Esophagus mucosa (tissue), 1 donor: ENCODE measurements at places on chromosomes 7 and 10.
A peak's percentile ranks its signal among the peaks of the same experiment; 100 is the strongest.

GRCh38 chr10:32972929-32973328 is 14.9 kb upstream of the ITGB1 start:
- peak; percentile 43 for ATAC-seq

DNA sequence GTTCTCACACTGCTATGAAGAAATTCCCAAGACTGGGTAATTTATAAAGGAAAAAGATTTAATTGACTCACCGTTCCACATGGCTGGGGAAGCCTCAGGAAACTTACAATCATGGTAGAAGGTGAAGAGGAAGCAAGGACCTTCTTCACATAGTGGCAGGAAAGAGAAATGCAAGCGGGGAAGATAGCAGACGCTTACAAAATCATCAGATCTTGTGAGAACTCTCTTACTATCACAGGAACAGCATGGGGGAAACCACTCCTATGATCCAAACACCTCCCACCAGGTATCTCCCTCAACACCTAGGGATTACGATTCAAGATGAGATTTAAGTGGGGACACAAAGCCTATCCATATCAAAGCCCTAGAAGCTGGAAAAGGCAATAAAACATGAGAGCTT is 130.8 kb downstream of the MDFIC start:
- no peak for ATAC-seq

GRCh38 chr7:46848944-46849343 is 733.0 kb downstream of the TNS3 start:
- ATAC-seq: no peak

DNA sequence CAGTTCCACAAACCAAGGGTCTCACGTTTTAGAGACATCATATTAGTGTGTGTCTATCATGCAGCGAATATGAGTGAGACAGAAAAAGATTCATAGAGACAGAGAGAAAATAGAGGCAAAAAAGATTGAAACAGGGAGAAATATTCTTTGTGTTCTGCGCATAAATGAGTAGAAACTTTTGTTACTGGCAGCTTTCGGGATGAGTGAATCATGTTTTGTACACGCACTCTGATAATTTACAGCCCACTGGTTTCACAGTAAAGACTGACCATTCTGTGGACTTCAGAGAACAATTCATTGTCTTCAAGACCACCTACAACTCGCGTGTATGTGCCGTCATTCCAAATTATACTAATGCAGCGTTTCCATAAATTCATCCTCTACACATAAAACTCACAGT is 60.2 kb downstream of the NRCAM start:
- no peak for ATAC-seq

DNA sequence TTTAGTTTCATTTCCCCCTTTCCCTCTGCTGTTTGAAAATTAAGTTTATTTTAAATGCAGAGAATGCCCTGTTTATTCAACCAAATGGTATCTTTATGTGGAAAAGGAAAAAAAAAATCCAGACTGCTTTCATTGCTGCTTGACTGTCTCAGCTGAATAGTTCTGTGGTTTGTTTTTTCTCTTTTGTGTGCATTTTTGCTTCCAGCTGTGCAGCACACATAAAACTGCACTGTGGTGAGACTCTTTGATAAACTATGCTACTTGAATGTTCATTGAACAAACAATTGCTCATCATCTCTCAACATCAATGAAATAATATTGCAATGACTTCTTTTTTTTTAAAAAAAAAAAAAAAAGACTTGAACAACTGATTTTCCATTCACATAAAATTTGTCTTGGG is 78.6 kb upstream of the GLI3 start:
- no peak for ATAC-seq

DNA sequence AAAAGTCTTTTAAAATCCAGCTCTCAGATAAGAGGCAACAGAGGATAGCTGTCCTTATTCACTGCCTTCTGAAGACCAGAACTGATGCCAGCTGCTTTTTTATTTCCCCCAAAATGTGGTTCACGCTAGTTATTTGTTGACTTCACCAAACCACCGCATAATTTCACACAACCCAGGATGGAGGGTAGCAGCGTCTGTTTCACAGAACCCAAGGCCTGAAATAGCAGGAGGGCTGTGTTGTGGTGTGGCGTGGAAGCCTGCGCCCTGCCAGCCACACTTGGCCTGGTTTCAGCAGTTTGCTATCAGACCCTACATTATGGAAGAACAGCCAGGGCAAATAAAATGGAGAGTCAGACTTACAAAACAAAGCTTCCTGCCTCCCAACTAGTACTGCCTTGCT is 155.4 kb downstream of the DYNC1I1 start:
- no peak for ATAC-seq

DNA sequence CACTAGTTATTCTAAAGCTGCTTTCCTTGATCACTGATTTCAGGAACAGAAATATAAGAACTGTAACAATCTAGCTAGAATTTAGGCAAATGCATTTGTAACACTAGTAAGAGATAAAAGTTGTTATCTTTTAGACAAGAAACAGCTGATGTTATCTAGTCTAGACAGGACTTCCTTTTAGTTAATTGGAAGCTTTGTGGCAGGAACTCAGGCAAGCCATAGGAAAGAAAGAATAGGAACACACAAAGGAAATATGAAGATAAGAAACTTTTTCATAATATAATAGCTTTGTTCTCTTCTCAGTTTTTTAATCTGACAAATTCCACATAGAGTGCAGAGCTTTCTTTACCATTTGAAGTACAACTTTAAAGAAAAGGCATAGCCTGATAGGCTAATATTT is 59.0 kb upstream of the AGR3 start:
- no peak for ATAC-seq

DNA sequence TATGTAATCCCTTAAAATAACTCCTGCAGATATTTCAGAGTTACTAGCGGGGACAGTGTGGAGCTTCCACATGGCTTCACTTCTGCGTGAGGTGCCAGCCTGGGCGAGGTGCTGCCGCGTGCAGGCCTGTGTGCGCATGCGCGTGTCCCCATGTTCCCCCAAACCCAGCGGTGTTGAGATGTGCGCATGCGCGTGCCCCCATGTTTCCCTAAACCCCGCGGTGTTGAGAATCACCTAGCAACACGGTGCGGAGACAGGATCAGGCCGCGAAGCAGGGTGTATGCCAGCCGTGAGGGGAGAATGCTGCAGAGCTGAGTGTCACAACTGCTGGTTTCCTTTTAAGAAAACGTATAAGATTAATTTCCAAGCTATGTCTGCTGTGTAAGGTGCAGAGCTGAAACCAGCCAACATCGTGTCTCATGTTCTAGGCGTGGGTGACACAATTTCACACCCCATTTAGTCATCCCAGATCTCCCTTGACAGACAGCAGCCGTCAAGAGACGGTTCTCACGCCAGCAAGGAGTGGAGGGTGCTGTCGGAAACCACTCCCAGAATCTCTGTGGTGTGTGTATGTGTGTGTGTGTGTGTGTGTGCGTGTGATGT is 71.9 kb upstream of the ADARB2 start:
- ATAC-seq: no peak

DNA sequence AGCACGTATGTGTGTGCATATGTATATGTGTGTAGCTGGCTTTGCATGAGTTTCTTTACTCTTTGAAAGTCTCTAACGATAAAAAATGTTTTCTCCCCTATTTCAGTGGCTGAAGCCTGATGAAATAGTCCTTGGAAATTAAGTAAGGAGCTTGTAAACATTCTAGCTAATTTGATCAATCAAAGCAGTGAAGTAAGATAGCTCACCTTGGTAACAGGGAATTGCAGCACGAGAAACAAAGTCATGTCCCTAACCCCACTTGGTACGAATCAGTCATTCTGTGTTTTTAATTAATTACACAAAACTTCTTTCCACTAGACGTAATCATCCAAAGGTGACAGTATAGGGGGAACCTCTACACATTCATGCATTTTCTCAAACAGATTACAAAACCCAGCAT is 41.5 kb downstream of the GPR37 start:
- ATAC-seq: no peak

- ATAC-seq: no peak
Measured at GRCh38 chr10:58293989-58294388, 25.0 kb downstream of the CISD1 start.

GRCh38 chr7:117800406-117800805 is 72.8 kb downstream of the CTTNBP2 start:
- ATAC-seq: no peak

DNA sequence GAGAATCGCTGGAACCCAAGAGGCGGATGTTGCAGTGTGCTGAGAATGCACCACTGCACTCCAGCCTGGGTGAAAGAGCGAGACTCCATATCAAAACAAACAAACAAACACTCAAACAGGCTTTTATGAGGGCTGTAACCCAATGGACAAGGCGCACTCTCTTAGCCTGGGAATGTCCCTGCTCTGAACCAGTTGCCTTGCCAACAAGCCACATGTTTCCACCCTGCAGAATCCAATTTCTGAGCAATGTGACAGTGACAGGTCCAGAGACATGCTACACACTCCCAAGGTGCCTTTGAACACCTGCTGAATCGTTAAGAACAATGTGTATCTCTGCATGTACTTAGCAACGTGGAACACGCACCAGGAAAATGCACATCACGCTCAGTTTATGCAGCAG is 186.8 kb upstream of the AUTS2 start:
- ATAC-seq: no peak

DNA sequence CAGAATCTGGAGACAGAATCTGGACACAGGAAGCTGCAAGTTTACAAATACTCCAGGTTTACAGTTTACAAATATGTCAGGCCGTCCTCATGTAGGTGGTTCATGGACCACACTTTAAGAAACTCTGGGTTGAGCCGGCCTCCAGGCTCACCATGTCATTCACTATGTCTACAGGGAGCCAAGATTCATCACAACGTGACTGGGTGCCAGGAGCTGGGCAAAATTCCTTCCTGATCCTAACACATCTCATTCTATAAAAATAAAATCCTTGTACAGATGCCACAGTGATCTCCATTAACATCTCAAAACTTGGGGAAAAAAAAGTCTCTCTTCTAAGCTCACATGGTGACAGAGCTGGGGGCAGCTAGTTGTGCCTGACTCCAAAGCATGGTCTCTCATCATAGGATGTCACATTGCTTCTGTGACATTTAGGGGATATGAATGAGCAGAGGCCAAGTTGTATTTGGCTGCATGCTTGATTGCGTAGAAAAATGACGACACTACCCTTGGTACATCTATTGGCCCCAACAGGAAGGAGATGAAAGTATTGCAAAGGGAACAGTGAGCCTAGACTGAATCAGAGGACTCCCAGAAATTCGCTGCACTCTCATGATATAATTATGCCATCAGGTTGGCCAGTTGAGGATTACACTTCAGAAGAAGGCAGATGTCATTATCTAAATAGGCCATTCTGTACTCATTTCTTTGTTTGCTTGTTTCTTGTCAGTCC is 35.9 kb downstream of the MTURN start:
- ATAC-seq: no peak
